ENCODE measurements at places on chromosomes 3 and 15.
A peak's percentile ranks its signal among the peaks of the same experiment; 100 is the strongest.

GRCh38 chr3:152718810-152719209 lies 116.1 kb upstream of the P2RY1 start:
- DNase-seq, result peak; percentile 81

DNA sequence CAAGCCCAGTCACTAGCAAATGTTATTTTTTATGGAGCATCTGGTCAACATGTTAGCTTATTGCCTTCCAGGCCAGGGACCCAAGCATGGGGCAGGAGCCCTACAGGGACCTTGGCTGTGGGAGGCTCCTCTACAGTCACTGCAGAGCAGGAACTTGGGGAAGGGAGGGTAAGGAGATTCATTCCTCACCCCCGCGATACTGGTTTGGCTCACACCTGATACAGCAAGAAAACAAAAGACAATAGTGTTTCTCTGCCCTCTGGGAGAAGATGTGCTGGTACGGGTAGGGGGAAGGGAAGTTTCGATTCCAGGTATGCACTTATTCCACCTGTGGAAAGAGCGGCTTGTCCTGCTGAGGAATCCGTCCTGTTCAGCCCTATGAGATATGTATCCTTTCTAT lies 77.6 kb downstream of the SLC12A8 start:
- no peak for DNase-seq

- DNase-seq, result no peak
Observed at GRCh38 chr15:100866386-100867330, 13.0 kb upstream of the ALDH1A3 start.

DNA sequence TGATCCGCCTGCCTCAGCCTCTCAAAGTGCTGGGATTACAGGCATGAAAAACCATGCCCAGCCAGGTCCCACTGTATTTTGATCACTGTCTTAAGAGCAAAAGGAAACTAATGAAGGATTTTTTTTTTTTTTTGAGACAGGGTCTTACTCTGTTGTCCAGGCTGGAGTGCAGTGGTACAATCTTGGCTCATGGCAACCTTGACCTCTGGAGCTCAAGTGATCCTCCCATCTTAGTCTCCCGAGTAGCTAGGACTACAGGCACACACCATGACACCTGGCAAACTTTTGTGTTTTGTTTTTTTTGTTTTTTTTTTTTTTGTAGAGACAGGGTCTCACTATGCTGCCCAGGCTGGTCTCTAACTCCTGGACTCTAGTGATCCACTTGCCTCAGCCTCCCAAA lies 6.4 kb downstream of the EMC3 start:
- DNase-seq, result no peak

DNA sequence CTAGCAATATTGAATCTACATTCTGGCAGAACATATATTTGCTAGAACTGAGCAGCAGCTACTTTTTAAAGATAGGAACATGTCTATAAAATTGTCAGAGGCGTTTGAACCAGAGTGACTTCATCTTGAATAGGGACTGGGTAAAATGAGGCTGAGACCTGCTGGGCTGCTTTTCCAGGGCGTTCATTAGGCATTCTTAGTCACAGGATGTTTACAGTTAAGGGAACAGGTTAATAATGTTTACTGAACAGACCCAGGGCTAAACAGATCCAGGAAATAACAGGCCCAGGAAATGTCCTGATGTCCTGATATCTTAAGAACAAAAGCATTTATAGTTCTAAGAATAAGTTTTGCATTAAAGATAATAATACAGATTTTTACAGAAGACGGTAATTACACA lies 34.5 kb upstream of the B3GALNT1 start:
- no peak for DNase-seq

DNA sequence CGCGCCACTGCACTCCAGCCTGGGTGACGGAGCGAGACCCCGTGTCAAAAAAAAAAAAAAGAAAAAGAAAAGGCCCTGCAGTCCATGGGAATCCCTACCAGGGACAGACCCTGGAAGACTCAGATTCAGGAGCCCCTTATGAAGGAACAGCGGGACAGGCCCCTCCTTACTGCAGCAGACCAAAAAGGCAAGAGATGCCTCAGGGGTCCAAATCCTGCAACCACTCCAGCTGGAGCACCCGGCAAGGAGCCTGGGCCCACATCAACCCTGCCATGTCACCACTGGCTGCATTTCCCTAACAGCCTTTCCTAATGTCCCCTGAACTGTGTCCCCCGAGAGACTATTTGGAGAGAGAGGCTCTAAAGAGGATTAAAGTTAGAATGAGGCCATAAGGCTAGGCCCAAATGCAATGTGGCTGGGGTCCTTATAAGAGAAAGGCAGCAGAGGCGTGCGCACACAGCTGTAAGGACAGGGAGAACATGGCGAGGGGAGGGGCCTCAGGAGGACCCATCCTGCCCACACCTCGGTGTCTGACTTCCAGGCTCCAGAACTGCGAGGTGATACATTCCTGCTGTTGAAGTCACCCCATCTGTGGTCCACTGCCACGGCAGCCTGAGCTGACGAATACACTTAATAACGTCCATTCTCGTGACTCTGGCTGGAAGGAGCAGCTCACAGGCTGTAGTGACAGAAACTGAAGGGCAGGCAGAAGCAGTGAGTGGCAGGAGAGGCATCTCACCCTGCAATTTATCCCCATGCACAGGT lies 78.1 kb downstream of the ATP10A start:
- DNase-seq, result peak; percentile 29

- no peak for DNase-seq
Observed at GRCh38 chr3:193236599-193236998, 4.4 kb upstream of the PLAAT1 start.

GRCh38 chr3:54966979-54967378 lies 39.1 kb upstream of the LRTM1 start:
- no peak for DNase-seq

- DNase-seq, result peak; percentile 96
Observed at GRCh38 chr15:44726568-44727484, 9.5 kb upstream of the TRIM69 start.

DNA sequence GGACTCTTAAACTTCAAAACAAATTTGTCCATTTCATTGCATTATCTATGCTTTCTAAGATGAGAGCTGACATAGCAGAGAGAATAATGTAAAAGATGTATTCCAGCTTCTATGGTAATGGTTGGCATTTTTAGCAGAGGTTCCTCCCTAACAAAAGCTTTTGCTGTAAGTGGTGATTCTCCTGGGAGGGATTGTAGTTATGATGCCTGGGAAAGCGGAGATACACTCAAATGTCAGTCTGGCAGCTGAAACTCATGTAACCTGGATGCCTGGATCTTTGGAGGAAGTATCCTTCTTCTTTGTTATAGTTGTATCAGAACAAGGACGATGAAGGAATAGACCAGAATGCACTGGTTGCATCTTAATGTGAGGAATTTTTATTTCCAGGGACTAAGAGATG lies 7.5 kb downstream of the CHL1 start:
- DNase-seq, result no peak

- DNase-seq, result no peak
Observed at GRCh38 chr3:155972885-155973584, 102.6 kb downstream of the GMPS start.

GRCh38 chr3:183210862-183211341 lies 42.2 kb upstream of the B3GNT5 start:
- no peak for DNase-seq

DNA sequence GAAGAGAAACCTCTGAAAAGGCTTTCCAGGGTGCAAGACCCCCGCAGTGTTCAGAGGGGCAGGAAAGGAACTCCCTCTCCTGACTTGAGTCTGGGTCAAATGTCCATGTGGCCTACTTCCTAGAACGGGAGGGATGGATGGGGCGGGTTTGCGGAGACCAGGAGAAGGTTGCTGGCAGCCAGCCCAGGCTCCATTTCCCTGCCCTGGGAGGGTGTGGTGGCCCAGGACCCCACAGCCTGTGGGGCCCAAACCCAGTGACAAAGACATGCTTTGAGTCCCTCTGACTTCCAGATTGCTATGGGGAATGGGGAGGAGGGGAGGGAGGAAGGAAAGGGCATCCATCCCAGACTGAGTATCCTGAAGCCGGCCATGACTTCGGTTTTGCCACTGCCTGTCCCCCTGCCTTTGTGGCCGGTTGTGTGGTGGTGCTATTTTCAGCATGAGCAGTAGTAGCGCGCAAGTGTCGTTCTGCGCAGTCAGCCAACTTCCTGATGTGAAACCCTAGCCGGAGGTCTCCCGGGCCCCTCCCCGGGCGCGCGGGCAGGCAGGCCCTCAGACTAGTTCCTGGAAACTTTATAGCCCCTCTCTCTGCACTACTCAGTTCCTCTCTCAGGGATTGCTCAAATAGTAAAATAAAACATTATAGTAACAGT lies 24.4 kb downstream of the MAGEF1 start:
- no peak for DNase-seq

DNA sequence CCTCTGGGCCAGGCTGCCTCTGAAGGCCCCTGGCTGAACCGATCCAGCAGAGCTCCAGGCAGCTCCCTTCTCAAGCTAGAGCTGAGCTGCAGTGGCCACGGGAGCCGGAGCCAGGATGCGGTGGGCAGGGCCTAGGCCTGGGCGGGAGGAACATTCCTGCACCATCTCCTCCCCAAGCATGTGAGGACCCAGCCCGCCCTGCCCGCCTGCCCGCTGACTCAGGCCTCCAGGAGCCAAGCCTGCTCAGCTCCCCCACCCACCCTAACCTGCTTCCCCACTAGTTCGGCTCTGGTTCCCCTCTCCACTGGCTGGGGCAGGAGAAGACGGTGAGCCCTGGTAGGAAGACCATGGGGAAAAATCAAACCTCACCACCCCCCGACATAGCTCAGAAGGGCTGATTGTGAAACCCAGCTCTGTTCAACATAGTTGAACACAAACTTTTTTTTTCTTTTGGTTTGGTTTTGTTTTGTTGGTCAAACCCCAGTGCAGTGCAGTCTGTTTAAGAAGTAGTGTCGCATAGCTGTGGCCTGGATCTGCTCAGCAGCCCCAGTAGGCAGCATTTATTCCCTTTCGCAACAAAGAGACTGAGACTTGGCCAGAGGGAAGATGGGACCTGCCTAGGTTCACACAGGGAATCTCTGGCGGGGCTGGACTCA lies 13.5 kb downstream of the SNX33 start:
- peak; percentile 96 for DNase-seq

- DNase-seq, result peak; percentile 47
Observed at GRCh38 chr3:129005526-129006303, 4.6 kb downstream of the EFCC1 start.

GRCh38 chr15:94348084-94348483 lies 116.7 kb downstream of the MCTP2 start:
- DNase-seq, result no peak

Data from mesenchymal stem cell (in vitro differentiated cells and primary cell).